ENCODE measurements at places on chromosomes 3 and 15.

DNA sequence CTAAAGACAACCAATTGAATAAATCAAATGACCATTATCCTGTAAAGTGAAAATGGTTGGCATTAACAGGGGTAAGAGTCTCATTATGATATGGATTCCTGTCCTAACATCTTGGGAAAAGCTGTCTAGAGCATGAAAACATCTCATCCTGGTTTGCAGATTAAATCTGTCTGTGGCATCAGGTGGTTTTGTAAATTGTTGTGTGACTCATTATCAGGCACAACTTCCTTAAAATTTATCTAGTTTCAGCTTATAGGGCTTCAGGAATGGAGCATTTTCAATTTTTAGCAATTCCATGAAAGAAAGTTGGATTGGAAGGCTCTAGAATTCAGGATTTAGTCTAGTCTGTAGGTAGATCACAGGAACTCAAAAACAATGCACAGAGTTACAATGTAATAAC, 31.1 kb upstream of the SLC27A2 start:
- no peak for DNase-seq

GRCh38 chr3:186680869-186681268, 15.1 kb downstream of the HRG start:
- DNase-seq = no peak

- DNase-seq = peak; percentile 78
Measured at GRCh38 chr3:129605203-129605921, 1.1 kb downstream of the PLXND1 start.

DNA sequence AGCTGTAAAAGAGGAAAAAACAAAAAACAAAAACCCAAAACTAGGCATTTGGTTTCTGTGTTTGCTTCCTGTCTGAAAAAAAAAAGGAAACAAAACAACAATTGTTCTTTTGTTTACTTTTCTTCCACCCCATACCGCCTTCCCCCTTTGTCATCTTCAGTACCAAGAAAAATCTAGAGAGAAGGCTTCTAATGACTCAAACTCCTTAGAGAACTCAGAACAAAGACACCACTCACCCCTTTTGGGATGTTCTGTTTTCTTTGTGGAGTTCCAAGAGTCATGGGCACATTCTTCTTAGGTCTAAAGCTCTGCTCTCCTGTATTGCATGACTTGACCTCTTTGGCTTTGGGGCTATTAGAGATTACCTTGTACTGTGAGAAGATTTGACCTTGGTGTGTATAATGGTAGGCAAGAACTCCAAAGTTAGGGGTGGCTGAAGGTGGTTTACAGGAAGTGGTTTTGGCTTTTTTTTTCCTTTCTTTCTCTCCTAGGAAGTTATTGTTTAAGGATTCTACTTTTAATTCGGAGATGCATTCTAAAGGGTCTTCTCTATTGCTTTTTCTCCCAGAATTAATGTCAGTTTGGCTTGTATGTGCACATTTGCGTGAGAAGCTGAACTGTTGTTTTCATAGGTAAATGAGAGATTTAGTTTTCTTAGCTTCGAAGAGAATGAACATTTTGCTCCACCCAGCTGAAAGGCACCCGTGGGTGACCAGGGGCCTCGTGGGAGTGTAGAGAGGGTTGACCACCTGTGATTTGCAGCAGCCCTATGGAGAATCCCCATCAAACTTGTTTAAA, 39.5 kb upstream of the ZBTB20 start:
- no peak for DNase-seq

GRCh38 chr3:133932009-133932408, 36.3 kb upstream of the RAB6B start:
- DNase-seq = peak; percentile 41

DNA sequence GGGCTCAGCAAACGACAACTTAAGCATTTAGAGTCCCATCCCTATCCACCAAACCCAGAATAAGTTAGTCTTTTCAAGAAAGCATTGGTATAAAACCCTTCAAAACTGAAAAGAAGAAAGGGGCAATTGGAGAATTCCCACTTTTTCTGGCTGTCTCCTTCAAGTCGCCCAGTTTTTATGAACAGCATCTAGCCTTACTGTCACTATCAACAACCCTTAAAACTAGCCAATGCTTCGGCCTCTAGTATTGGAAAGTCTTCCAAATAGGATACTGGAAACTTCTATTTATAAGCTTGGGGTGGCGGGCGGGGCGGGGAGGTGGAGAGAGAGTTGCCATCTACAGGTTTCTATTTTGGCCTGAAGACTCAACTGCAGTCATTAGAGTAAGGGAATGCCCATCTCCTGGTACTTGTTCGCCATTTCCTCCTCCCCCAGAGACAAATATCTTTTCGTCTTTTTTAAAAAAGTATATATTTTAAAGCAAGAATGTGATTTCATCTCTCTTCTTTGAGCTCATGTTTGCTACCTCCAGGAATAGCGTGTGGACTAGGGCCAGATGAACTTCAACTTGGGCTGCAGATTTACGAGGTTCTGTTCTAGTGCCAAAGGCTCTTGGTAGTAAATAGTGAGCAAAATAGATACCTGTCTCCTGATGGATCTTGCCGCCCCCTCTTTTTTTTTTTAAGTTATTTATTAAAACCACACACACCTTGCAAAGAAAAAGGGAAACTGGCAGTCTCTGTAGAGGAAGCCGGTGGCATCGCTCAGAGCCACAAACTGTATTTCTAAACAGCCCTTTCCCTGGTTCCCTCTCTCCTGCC, 2.7 kb downstream of the BCL6 start:
- DNase-seq = peak; percentile 67

GRCh38 chr3:37997791-37998370, 7.3 kb downstream of the VILL start:
- no peak for DNase-seq

GRCh38 chr3:14478956-14479550, 61.1 kb downstream of the GRIP2 start:
- no peak for DNase-seq

GRCh38 chr3:191296041-191296541, 33.1 kb upstream of the CCDC50 start:
- DNase-seq = no peak

DNA sequence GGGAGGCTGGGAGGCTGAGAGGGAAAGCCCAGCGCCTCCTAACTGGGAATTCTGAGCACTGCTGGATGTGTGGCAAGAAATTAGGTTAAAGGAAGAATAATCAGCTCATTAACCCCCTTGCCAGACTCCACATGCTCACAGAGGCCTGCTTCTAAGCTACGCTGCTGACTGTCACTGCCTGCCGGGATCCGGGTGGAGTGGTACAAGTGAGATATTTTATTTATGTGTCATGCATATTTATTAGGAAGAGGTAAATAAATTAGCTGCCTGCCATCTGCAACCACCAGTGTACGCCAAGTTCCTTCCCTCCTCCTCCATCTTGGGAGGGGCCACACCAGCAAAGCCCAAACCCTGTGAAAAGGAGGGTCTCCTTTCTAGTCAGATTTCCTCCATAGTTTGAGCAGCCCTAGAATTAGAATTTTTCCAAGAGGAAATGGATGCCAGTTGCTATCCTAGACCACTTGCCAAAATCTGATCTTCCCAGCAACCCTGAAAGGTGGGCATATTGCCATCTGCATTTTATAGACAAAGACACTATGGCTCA, 43.5 kb upstream of the GRIP2 start:
- no peak for DNase-seq

DNA sequence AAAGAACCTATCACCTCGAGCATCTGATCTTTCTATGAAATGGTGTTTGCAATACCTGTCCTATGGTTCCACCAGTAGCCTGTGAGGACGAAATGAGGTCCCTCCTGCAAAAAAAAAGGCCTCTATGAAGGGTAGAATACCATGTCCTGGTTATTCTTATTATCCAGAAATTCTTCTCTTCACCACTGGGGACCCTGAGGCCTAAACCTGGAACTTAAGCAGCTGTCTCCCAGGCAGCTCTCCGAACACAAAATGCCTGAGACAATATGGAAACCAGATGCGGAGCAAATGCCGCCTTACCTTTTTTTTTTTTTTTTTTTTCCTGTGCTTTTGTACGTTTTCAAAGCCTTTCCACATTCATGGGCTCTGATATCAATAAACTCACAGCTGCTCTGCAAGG, 62.1 kb upstream of the WNT5A start:
- no peak for DNase-seq

GRCh38 chr3:157427901-157428300, 8.7 kb upstream of the PTX3 start:
- DNase-seq = no peak

- no peak for DNase-seq
Measured at GRCh38 chr3:196143708-196144382, 62.0 kb upstream of the TFRC start.

DNA sequence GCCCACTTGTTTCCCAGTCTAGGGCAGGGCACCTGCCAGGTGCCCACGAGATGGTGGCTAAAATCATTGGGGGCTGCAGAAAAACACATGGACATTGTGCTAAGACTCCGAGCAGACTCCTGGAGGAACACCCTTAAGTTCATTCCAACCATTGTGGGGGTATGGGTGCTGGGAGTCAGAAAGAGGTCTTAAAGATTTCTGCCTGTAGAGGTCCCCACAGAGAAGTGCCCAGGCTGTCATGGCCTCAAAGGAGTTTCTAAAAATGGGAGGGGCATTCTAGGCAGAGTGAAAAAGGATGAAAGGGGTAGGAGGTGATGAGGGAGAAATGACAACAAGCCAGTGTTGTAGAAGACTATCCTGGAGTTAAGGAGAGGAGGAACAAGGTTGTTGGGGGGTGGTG, 17.1 kb downstream of the RBP1 start:
- DNase-seq = no peak

- DNase-seq = no peak
Measured at GRCh38 chr15:46354443-46354842, 719.6 kb downstream of the SQOR start.

DNA sequence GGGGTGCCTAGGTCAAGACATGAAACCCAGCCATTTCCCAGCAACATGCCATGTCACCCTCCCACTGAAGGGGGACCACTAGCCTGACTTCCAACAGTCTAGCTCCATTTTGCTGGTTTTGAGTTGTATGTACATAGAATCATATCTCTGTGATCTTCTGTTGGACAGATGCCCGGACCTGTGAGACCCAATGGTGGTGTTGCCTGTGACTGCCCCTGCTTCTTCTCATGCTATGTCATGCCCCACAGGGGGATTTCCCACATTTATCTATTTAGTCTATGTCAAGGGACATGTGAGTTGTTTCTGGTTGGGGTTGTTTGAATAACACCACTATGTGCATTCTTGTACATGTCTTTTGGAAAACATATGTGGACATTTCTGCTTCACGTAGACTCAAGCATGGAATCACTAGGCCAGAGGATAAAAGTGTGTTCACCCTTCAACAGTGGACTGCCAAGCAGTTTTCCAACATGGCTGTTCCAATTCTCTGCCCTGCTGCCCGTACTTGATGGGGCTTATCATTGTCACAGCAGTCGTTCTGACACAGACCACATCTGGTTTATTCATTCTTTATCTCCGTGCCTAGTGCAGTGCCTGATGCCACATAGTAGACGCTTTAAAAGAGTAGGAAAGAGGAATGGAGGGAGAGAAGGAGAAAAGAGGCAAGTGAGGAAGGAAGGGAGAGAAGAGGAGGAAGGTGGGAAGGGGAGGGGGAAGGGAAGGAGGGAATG, 114.4 kb downstream of the TPRA1 start:
- DNase-seq = no peak

- no peak for DNase-seq
Measured at GRCh38 chr15:80034629-80035028, 24.8 kb upstream of the ZFAND6 start.

- DNase-seq = no peak
Measured at GRCh38 chr3:52031896-52032295, 24.5 kb downstream of the DUSP7 start.

- no peak for DNase-seq
Measured at GRCh38 chr3:133282236-133282635, 117.6 kb upstream of the BFSP2 start.

DNA sequence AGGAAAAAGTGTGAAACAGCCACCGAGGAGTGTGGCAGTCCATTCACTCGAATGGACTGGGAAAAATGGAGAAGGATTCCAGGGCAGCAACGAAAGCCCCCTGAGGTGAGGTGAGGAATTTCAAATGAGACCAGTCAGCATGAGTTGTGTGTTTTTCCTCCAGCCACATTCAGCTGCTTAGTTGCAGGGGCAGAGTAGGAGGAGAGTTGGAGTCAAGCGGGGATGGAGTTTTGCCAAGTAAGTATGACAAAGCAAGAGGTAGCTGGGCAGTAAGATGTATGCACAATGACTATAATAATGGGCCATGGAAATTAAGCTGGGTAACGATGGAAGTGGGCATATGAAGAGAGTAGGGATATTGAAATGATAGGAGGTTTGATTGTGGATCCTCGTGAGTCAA, 64.4 kb downstream of the CCDC54 start:
- no peak for DNase-seq

DNA sequence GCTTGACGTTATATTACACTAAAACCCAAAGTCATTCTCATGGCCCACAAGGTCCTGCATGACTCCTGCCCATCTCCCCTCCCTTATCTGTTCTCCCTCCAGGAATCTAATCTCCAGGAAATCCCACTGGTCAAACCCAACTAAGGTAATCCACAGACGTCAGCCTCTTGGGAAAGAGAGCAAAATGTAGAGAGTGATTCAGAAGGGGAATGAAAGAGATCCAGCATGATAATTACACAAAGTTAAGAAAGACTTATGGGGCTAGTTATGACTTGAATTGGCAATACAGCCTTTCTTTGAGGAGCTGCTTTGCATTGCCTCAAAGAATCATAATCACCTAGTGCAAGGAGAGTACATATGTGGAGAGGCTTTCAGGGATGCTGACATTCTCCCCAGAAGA, 137.8 kb upstream of the MYRIP start:
- no peak for DNase-seq

GRCh38 chr3:132464066-132464465, 46.8 kb downstream of the DNAJC13 start:
- no peak for DNase-seq

GRCh38 chr15:85142312-85142711, 160.7 kb downstream of the PDE8A start:
- no peak for DNase-seq
